ENCODE measurements at places on chromosomes 5 and 9.

GRCh38 chr9:115278326-115279035 lies 160.5 kb upstream of the TNC start:
- no peak for DNase-seq

DNA sequence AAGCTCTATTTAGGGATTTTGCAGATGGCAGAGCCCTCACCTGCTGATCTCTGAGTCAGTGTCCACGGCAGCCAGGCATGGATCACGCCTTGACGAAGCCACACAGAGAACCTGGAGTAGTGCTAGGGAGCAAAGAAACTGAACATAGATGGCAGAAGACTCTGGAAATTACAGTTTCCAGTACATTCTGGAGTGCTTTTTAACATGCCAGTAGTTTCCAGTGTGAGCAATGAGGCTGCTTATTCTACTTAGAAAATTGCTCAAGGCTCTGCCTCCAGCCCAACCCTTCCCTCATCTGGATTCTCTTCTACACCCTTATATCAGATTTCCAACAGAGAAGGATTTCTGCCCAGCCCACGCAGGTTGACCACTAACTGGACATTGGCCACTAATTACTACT lies 203.3 kb downstream of the ADAMTS12 start:
- no peak for DNase-seq

DNA sequence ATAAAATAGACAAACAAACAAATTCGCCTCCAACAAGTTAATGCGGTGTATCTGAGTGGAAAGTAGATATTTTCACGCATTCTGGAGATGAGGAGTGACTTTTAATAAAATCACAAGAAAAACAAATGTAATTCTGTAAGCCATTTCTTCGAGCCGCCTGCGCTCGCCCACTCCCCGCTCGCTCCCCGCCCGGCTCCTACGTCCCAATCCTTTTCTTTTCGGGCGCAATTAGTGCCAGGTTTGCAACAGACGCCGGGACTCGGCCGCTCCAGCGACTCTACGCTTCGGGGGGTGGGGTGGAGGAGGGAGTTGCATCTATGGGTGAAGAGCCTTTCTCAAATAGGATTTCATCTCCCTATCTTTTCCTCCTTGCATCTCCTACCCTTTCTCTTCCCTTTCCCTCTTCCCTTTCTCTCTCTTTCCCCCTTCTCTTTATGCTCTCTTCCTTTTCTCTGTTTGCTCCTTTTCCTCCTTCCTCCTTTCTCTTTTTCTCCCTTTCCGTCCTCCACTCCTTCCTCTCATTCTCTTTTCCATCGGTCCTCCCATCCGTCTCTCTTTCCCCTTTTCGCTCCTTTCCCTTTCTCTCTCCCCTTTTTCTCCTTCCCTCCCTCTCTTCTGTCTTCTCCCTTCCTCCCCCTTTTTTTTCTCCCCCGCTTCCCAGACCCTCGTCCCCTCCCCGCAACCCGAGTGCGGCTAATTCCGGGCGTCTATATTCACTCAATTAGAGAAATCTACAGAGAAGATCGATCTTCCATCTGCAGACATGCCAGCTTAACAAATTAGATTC lies 6.1 kb upstream of the OTP start:
- DNase-seq, result no peak

- DNase-seq, result no peak
Measured at GRCh38 chr9:112493393-112494137, 6.9 kb downstream of the KIAA1958 start.

DNA sequence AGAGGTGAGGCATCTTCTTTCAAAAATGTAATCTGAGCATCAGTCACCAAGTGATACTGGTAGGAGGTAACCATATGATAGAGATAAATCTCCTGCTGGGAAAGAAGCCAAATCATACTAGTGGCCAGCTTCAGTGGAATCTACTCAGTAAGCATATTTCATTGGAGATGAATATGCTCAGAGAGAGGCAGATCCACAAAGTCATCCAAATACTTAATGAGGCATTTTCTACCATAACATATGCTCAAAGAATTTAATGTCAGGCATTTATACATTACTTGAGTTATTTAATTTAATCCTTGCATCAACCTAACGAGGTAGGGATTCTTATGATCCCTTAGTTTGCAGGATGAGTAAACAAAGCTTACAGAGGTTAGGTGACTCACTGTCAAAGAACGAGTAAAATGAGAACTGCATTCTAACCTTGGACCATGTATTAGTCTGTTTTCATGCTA lies 50.9 kb upstream of the DMRTA1 start:
- DNase-seq, result no peak
